Fibroblast of skin of right quadriceps (primary cell): ENCODE measurements at places on chromosomes 1 and 21.

DNA sequence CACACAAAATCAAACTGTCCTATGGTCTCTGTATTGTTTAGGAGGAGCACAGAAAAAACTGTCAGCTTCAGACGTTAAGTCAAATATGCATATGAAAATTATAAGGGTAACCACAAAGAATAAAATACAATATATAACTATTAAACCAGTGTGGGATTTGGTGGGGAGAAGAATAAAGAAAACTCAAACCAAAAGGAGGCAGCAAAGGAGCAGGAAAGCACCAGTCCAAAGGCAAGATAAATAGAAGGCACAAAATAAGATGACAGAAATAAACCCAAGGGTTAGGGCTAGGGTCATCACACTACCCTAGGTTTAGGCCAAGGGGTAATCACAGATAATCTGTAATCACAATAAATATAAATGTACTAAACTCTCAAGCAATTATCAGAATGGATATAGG, 32.8 kb downstream of the DLGAP3 start:
- DNase-seq = no peak

DNA sequence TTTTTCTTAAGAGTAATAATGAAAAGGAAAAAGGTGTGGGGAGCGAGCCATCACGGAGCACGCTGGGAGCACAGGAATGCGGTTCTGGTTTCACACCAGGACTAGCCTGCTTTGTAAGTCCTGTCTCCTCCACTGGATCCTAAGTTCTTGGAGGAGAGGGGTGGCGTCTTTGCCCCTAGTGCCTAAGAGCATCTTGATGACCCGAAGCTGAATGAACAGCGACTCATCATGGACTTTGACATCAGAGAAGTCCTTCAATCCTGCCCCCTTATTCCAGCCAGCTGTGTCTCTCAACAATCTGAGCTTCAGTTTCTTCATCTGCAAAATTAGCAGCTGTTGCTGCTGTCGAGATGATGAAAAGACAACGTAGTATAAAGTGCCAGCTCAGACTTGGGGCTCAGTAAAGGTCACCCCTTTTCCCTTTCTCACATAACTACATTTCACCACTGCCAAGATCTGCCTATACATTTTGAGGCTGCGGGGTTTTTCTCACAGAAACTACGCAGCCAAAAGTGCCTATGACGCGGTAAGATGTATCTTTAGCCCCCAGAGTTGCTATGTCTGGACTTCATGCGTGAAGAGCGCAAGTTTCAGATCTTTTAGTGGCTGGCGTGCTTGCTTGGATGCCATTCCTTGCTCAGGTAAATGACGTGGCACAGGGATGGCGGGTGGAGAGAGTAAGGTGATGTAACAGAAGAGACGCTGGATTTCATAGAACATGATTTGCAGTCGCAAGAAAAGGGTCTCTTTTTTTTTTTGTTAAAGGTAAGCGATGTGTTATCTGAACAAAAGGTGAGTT, 4.9 kb upstream of the PRDM2 start:
- DNase-seq = no peak

DNA sequence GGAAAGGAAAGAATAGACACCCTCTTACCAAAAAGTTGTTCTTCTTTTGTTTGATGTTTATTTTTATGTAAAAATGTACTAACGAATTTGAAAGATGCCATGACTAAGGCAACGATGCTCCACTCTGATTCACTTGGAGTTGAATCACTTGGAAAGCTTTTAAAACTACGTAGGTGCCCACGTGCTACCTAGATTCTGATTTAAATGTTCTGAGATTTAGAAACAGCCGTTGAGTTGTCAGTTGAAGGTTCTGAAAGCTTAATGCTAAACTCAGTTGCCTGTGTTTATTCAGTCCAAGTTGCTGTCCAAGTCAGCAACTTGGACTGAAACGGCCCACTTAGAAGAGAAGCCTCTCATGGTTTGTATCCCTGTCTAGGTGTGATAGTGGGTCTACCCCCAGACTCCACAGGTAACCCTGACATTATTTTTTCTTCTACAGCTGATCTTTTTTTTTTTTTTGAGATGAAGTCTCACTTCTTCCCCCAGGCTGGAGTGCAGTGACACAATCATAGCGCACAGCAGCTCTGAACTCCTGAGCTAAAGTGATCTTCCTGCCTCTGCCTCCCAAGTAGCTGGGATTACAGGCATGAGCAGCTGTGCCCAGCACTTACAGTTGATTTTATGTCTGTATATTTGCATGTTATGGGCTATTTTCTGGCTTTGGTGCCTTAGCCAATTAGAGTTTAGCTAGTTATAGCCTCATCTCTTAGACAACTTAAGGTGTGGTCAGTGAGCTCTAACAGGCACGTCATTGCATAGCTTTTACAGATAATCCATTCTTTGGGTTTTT, 1.4 kb upstream of the VAMP4 start:
- DNase-seq = peak; percentile 70

- no peak for DNase-seq
Measured at GRCh38 chr1:227391211-227391610, 72.9 kb upstream of the CDC42BPA start.

- DNase-seq = no peak
Measured at GRCh38 chr1:244861683-244862082, 2.7 kb downstream of the HNRNPU start.

- DNase-seq = no peak
Measured at GRCh38 chr1:65764052-65764451, 28.6 kb upstream of the PDE4B start.
